Ureter (tissue), 1 donor: ENCODE measurements at places on chromosomes 11 and 22. TPM values are rescaled to one million over a fixed set of nuclear protein-coding genes. Genes with fewer than 3 reads are reported as not detected.

GRCh38 chr11:60934124-60934789, 10.0 kb downstream of the TMEM132A start:
- DNase-seq = no peak

GRCh38 chr11:76448506-76448905, 3.7 kb downstream of the EMSY start:
- DNase-seq = no peak

DNA sequence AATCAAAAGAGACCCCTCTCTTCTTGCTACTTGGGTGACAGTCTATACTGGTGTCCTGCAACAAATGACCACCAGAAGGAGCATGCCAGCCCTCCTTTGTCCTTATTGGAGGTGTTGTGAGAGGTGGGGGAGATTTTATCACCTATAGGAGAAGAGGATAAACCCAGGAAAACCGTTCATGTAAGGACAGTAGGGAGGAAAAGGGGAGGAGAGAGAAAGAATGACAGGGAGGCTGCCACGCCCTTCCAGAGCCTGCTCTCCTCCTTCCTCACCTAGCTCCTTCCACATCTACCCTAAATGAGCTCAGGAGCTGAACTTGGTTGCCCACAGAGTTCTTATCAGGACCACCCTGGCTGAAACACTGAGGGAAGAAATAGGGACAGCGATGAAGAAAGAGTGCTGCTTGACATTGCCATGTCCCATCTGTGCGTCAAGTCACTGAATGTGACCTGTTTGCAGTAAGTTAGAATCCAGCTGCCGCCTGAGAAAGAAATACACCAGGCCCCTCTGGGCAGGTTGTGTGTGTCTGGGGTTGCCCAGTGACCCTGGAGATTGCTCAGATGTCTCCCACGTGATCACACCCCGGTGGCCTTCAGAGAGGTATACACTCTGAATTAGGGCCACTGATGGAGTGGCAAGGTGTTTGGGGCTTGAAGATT, 40.4 kb upstream of the ETS1 start:
- no peak for DNase-seq

DNA sequence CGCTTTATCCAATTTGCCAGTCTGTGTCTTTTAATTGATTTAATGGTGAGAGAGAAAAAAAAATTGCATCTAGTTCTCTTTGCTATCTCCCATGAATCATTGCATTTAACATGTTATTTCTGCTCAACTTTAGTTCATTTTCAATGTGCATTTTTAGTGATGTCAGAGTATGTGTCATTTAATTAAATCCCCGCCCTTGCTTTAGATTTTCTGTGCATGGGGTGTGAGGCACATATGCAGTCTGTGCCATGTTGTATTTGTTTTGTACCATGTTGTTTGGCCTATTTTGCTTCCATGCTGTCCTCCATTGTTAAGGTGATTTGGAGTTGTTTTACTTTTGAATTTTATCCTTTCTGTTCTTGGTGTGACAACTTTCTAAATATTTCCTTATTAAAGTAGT, 8.3 kb upstream of the NCR3LG1 start:
- no peak for DNase-seq

DNA sequence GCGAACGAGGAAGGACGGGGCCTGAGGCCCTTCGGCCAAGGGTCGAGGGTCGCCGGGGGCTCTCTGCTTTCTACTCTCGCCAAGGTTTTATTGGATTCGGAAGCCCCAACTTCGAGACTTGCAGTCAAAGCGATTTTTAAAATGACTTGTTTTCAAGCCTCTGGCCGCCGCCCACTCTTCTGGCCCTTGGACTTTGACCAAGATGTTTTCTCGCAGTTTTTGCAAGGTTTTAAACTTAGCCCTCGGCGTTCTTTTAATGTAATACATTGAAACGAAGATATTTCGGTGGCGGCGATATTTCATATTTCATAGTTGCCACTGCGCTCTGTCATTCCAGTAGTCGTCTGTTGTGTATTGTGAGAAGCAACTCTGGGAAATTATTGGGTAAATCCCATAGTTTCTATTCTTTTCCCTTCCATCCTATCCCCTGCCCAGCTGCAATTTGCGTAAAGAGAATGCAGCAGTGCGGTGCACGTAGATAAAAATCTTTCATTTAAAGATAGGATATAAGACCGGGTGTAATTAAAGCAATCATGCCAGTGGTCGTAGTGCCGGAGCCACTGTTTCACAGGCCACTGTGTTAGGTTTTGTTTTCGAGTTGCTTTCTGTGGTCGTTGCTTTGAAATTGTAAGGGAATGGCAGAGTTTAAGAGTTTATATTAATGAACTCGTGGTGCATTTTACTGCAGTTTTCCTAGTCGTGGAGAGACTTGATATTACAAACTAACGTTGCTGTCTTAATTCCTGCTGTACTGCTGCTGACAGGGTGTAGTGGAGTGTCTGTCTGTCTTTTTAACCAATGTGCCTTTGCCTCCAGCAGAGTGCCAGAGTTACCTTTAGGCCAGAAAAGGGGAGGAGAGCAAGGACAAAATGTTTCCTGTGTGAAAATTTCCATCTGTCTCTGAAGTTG, 702 bp downstream of the BIRC2 start:
- no peak for DNase-seq

DNA sequence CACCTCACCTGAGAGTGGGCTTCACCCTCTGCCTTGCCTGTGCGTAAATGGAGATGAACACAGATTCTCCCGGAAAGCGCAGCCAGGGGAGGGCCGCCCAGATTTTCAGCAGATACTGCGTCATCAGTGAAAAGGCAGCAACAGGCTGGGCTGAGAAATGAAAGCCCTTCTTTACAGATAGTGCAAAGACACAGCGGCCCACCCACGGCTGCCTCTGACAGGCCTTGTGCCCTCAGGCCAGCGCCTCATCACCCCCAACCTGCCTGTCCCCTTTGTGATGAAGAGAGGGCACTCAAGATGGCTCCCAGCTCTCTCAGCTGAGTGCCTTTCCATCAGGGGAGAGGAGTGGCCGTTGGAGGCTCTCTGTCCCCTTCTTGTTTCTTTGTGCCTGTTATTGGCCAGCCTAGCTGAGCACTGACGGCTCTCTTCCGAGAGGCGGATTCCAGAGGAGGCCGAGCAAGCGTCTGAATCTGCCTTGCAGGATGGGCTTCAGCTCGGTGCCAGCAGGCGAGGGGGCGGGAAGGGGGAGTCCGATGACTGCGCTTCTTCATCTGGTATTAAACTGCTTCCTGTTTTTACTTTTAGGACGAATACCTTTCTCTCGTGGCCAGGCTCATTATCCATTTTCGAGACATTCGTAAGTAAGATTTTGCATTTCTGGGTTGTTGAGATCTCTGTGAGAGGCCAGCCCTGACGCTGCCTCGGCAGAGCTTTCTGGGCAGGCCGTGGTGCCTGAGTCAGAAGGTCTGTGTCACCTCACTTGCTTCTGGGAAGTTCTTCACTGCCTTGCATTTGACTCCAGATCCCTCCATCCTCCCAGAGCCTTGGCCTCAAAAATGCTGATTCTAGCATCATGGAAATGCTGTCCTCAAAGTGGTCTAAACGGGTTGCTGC, 43.7 kb downstream of the MED15 start:
- no peak for DNase-seq

DNA sequence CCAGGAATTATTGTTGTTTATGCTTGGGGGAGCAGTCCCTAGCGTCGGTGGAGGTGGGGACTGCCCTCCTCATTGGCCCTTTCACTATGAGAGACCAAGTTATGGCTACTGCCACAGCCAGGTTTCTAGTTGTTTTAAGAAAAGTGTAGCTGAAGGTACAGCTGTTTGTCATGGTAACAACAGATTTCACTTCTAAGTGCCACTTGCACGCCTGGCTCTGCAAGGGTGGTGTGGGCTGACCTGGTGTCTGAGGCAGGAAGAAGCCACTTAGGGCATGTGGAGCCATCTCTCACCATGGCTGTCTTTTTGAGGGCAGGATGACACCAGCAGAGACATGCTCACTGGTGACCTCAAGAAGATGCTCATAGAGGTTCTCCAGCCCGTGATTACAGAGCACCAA, 46.3 kb upstream of the MPEG1 start:
- no peak for DNase-seq

DNA sequence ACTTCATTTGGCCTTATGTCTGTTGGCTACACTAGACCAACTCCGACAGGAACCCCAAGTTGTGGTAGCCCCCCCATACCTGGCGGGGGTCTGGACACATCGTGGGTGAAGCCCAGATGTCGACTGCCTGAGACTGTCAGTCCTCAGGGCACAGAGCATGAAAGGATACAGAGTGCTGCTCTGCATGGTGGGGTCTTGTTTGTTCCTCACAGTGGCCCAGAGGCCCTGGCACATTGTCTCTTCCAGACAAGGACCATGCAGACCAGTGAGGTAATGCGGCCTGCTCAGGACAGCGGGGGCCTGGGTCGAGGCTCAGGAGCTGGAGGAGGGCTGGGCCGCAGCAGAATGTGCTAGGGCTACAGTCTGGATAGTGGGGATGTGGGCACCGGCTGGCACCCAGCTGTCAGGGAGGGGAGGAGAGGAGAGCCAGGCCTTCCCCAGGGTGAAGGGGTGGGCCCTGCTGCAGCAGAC, 14.6 kb downstream of the CAPN5 start:
- no peak for DNase-seq

- no peak for DNase-seq
These were observed 27.0 kb upstream of the MUC5B start for GRCh38 chr11:1195682-1196515.

DNA sequence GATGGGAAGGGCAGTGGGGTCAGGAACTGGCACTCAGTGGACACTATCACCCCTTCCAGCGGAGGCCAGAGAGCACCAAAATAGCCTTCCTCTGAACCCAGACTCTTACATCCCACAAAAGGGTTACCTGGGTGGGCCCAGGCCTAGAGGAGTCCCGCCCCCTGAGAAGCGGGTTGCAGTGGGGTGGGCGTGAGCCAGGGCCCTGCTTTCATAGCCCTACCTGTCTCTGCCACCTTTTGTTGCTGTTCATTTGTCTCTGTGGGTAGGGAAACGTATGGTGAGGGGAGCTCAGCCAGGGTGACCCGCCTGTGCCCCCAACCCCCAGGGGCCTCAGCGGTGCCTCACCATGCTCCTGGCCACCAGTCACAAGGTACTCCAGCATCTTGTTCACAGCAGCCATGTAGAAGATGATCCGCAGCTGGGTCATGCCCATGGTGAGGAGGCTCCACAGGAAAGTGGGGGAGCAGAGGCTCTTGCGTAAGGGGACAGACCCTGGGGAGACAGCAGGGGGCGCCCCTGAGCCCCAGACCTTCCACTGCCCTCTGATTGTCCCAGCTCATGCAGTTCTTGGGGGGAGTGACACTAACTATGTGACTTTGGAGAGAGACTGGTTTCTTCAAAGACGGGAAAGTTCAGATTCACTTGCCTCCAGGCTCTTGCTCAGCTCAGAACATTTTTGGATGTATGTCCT, 24.0 kb downstream of the SLC43A1 start:
- no peak for DNase-seq

DNA sequence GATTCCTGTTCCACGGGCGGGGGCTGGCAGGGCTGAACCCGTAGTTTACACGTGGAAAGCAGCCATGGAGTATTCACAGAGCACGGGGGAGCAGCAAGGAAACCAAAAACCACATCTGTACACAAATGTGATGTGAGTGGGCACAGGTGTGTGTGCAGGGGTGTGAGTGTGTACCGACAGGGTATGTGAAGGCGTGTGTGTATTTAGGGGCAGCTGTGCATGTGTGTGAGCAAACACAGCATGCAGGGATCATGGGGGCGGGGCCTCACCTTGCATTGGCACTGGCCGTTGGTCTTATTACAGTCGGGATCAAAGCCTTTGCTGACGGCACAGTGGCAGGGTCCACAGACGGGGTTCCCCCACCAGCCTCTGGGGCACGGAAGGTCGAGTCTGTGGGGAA, 58.4 kb downstream of the TRMU start:
- DNase-seq = no peak

DNA sequence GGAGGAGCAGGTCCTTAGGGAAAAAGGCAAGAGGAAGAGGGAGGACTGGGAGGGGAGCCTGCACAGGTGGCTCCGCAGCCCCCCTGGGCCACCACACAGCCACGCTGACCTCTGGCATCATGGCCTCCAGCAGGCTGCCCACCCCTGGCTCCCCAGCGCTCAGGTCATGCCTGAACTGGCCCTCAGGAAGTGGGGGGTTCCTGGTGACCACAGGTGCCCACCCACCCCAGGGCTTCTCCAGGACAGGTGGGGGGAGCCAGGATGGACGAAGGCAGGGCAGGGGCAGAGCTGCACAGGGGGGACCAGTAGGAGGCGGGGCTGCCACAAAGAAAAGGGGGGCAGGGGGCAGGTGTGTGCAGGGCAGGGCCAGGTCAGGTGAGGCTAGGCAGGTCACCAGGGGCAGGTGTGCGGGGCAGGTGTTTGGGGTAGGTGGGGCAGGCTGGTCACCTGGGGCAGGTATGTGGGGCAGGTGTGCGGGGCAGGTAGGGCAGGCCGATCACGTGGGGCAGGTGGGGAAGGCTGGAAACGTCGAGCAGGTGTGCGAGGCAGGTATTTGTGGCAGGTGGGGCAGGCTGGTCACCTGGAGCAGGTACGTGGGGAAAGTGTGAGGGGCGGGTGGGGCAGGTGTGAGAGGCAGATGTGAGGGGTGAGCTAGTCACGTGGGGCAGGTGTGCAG, 997 bp downstream of the DEAF1 start:
- peak; percentile 65 for DNase-seq

- no peak for DNase-seq
These were observed 22.9 kb downstream of the PRR5 start for GRCh38 chr22:44724859-44725258.

- DNase-seq = peak; percentile 68
These were observed 2.0 kb upstream of the NLRX1 start for GRCh38 chr11:119166368-119167076.

Gene SLC25A18
- 0.78 TPM for total RNA-seq

Gene TBX1
- total RNA-seq = 13.0 TPM

Gene PHF5A
- 32.3 TPM for total RNA-seq

Gene VSTM5
- 1.4 TPM for total RNA-seq

Gene LGALS1
- 396 TPM for total RNA-seq

Gene LMO2
- total RNA-seq = 14.0 TPM

Gene OR51B2
- not detected for total RNA-seq

Gene NOX4
- 1.6 TPM for total RNA-seq
